ENCODE measurements at places on chromosomes 4 and X.

GRCh38 chr4:1480720-1481119 lies 74.5 kb upstream of the NKX1-1 start:
- no peak overlapping the region for H3K27ac ChIP-seq
- H3K36me3 ChIP-seq: peaks cover 2% of the 10 kb centered on the region
- H3K4me1 ChIP-seq: no peaks in the 10 kb centered on the region
- peaks cover 27% of the 10 kb centered on the region for H3K27me3 ChIP-seq
- no peak overlapping the region for H3K4me3 ChIP-seq
- no peak for DNase-seq

GRCh38 chrX:150483356-150483985 lies 85.0 kb upstream of the MTM1 start:
- no peak overlapping the region for H3K27ac ChIP-seq
- no peak overlapping the region for H3K4me3 ChIP-seq
- peaks cover 3% of the 10 kb centered on the region for H3K36me3 ChIP-seq

DNA sequence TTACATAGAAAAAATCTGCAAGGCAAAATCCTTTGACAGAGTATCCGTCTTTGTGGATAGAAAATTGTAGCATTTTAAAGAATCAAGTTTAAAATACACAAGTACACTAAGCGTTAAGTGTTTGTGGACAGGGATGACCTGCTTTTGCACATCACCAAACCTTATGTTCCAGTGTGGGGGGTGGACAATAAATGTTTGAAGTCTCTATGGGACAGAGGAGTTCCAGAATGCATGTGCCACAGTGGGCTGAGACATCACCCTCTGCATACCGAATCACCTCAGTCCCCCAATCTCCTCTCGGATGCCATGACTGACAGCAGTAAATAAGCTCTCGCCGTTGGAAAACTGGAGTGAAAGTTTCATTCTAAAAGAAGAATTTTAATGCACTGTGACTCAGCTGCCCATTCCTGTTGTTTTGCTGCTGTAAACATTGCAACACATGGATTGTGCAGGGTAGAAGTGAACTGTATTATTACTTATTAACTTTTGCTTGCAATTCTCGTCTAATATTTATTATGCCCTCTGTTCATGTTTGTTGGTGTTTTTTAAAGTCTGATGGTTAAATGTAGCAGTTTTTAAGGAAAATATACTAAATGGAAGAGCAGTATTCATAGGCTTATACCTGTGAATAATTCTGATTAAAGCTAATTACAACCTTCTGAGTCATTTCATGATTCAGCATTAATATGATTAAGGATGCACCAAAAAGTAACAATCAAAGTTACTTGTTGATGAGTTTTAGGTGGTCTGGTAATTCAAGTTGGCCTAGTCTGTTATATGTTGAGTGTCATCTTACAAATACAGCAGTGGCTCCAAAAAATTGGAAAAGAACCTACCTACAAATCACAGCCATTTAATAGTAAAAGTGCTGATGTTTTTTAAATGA lies 24.0 kb downstream of the CDKN2AIP start:
- H3K4me3 ChIP-seq: no peak overlapping the region
- peaks cover 10% of the 10 kb centered on the region for H3K4me1 ChIP-seq
- H3K36me3 ChIP-seq: peaks cover 9% of the 10 kb centered on the region

- H3K4me3 ChIP-seq: no peak overlapping the region
- H3K4me1 ChIP-seq: peaks cover 5% of the 10 kb centered on the region
- DNase-seq: no peak
- H3K36me3 ChIP-seq: peaks cover 8% of the 10 kb centered on the region
- no peak overlapping the region for H3K27ac ChIP-seq
- no peaks in the 10 kb centered on the region for H3K27me3 ChIP-seq
Observed at GRCh38 chr4:83071116-83071515, 36.1 kb downstream of the COPS4 start.
